AG08395 (cell line): ENCODE measurements at places on chromosomes 4 and X.

GRCh38 chrX:2243913-2244460, 256.8 kb downstream of the DHRSX start:
- DNase-seq = peak; percentile 15

DNA sequence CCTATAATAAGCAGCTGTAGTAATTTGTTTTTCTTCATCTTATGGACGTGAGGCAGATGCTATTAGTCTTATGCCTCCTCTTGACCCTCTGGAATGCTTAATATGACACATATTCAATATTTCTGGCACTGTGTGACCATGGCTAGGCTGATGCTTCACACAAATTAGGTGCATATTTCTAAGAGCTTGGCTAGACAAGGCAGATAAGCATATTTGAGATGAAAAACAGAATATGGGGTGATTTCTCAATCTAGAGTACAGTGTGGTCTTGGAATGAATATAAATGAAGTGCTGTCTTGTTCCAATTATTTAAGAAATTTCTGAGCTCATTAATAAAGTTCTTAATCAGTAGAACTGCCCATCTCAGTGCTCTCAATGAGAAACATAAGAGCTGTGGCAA, 156.2 kb downstream of the NPNT start:
- DNase-seq = no peak

GRCh38 chr4:88458104-88458740, 1.3 kb downstream of the HERC5 start:
- no peak for DNase-seq

- DNase-seq = no peak
Measured at GRCh38 chr4:8266508-8266907, 3.0 kb upstream of the HTRA3 start.

DNA sequence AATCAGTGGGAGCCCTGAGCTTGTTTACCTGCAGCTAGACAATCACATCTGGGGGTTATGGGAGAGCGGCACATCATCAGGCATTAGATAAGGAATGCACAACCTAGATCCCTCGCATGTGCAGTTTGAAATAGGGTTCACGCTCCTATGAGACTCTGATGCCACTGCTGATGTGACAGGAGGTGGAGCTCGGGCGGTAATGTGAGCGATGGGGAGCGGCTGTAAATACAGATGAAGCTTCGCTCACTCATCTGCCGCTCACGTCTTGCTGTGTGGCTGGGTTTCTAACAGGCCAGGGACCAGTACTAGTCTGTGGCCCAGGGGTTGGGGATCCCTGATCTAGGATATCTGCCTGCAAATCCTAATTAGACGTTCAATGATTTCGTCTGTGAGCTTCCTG, 90.3 kb downstream of the CRMP1 start:
- DNase-seq = no peak

GRCh38 chr4:181701894-181702293, 541.3 kb upstream of the TENM3 start:
- no peak for DNase-seq

DNA sequence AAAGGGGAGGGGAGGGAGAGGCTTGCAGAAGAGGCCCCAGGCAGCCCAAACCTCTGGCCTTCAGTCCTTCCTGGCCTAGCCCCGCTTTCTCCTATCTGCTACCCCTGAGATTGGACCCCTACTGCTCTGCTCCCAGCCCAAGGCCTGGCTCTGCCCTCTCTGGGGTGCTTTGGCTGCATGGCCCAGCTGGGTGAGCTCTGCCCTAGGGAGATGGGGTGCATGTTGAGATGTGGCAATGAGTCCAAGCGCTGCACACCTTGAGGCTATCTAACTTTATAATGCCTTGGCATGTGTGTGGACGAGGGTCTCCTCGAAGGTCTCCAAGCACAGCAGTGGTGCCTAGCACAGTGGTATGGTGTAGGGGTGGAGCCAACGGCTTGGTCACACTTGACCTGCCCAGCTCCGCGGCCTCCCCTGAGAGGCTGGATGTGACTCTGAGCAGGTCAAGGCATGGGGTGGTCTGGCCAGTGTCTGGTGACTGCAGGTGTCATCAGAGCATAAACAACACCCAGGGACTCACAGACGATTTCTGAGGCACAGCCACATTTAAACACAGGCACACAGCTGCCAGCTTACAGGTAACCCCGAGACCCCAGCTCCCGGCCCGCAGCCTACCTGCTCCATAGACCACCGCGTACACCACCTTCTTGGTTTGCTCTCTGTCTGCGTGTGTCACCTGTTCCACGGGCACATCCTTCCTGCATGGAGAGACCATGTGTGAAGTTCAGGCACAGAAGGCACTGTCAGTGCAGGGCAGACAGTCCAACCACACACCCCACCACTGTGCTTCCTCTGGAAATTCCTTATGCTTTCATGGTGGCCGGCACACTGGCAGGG, 36.3 kb downstream of the NAT8L start:
- no peak for DNase-seq

- DNase-seq = no peak
Measured at GRCh38 chr4:97475621-97476020, 667.7 kb downstream of the STPG2 start.

DNA sequence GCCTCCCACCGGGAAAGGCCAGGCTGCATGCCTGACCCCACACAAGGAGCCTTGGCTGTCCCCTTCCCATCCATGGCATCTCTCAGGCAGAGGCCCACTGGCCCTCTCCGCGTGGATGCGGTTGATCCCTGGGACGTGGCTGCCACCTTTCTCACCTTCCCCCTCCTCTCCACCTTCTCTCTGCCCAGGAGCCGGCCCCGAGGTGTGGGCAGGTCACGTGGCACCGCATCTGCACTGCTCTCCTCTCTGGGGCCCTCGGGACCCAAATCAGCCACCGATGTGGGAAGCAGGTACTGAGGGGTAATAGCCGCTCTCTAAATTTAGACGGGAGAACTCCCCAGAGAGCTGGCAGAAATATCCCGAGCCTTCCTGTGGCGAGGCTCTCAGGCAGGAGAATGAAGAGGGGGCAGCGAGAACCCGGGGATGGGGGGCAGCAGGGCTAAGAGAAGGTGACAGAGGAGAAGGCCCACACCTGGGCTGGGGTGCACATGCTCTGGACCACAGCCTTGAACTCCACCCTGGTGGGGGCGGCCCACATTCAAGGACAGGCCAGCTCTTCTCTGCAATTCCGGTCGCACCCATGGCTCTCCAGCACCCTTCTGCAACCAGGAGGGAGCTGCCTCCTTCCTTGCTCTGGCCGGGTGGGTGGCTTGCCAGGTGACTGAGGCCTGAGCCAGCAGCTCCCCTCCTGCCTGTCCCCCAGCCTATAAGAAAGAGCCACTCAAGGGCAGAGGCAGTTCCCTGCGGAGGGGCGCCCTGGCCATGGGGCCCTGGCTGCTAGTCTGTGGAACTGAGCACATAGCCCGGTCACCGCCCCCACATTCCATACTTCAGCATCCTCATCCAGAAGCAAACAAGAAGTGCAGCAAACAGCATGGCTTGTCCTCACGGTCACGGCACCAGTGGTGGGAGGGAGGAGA, 9.6 kb upstream of the DUSP9 start:
- no peak for DNase-seq

- DNase-seq = no peak
Measured at GRCh38 chr4:74845834-74846233, 51.5 kb upstream of the BTC start.

DNA sequence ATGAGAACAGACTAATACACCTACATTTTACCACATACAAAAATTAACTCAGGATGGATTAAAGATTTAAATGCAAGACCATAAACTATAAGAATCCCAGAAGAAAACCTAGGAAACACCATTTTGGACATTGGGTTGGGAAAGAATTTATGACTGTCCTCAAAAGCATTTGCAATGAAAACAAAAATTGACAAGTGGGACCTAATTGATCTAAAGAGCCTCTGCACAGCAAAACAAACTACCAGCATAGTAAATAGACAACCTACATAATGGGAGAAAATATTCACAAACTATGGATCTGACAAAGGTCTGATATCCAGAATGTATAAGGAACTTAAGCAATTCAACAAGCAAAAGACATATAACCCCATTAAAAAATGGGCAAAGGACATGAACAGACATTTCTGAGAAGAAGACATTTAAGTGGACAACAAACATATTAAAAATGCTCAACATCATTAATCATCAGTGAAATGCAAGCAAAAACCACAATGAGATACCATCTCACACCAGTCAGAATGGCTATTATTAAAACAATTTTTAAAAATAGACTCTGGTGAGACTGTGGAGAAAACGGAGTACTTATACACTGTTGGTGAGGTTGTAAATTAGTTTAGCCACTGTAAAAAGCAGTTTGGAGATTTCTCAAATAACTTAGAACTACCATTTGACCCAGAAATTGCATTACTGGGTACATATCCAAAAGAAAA, 221.7 kb upstream of the DIPK2B start:
- no peak for DNase-seq

DNA sequence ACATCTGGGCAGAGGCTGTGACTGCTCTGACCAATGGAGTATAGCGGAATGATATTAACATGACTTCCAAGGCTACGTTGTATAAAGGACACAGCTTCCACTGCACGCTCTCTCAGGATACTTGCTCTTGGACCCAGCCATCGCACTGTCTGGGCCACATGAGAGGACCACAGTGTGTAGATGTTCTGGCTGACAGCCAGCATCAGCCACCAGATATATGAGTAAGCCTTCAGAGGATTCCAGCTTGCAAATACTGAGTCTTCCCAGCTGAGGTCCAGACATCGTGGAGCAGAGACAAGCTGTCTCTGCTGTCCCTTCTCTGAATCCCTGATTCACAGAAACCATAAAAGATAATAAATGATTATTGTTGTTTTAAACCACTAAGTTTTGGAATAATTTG, 146.8 kb upstream of the USP9X start:
- DNase-seq = no peak
